Activated CD4-positive, alpha-beta T cell treated with anti-CD3 and anti-CD28 coated beads for 1 hour (primary cell): ENCODE measurements at places on chromosomes 2 and 18.
A peak's percentile ranks its signal among the peaks of the same experiment; 100 is the strongest.

DNA sequence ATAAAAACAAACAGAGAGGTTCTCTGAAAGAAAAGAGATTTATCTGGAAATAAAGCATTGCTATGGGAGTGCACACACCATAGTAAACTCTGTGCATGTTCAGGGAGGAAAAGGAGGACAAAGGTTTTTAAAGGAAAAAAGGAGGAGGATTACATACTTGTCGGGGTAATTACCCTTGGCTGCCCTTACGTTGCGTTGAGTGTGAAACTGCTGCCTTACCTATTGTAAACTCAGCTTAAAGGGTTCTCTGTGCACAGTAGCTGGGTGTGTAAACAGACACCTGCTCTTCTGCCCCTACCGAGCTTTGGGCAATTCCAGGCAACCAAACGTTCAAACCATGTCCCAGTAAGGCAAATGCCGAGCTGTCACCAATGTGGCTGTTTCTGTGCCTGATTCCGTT, 29.6 kb upstream of the PXDN start:
- DNase-seq: no peak

GRCh38 chr18:24913507-24914170, 438.3 kb downstream of the ZNF521 start:
- DNase-seq: no peak

DNA sequence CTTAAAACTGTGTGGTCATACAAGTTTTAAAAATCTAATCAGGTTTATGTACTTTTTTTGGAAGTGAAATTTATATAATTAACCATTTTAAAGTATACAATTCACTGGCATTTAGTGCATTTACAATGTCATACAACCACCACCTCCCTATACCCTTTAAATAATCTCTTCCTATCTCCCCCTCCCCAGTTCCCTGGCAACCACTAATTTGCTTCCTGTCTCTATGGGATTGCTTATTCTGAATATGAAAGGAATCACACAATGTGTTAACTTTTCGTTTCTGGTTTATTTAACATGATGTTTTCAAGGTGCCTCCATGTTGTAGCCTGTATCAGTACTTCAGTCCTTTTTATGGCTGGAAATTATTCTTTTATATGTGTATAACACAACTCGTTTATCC, 19.4 kb downstream of the CHMP3 start:
- no peak for DNase-seq

- DNase-seq: no peak
Measured at GRCh38 chr2:107376909-107377308, 449.8 kb upstream of the RGPD4 start.

DNA sequence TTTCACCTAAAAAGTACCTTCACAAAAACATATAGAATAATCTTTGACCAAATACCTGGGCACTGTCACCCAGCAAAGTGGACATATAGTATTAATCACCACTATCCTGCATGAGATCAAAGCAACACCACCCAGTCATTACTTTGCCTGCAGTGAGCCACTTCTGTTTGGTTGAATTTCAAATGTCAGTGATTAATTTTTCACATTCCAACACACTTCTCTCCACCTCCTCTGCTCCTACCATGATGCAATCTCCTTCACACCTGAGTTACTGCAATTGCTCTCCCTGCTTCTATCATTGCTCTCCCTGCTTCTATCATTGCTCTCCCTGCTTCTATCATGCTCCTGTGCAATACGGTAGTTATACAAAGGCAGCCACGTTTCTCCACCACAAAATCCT, 106.1 kb upstream of the NETO1 start:
- DNase-seq: no peak

- no peak for DNase-seq
Measured at GRCh38 chr2:127566576-127566975, 31.1 kb downstream of the MYO7B start.

DNA sequence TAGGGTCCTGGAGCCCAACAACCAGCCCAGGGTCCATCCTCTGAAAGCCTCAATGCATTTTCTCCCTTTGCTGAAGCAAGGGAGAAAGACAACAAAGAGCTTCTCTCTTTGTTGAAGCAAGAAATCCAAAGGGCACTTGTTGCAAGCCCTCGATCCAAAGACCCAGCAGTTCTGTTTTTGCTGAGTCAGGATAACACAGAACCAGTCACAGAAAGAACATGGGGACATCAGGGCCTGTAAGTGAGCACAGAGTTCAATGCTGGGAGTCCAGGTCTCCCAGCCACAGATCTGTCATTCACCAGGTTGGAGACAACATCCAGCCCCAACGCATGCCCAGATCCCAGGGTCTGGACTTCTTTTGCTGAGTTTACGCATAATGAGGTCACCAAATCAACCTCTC, 315.8 kb upstream of the KLHL29 start:
- DNase-seq: no peak

- peak; percentile 48 for DNase-seq
Measured at GRCh38 chr2:61793389-61793836, 60.4 kb downstream of the FAM161A start.

DNA sequence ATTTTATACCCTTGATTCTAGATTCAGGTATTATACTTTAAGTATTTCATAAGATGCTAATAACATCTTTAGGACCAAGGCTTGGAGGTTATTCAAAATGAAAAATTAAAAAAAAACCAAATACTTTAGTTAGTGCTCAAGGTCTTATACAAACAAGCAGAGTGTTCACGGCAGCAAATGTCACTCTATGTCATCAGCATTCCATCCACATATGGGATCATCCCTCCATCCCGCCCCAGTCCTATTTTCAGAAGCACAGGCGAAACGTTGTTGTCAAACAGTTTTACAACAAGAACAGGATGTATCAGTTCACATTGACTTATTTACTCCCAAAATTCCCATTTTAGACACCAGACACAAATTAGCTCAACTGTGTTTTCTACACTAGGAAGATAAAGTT, 83.7 kb downstream of the DSEL start:
- no peak for DNase-seq

DNA sequence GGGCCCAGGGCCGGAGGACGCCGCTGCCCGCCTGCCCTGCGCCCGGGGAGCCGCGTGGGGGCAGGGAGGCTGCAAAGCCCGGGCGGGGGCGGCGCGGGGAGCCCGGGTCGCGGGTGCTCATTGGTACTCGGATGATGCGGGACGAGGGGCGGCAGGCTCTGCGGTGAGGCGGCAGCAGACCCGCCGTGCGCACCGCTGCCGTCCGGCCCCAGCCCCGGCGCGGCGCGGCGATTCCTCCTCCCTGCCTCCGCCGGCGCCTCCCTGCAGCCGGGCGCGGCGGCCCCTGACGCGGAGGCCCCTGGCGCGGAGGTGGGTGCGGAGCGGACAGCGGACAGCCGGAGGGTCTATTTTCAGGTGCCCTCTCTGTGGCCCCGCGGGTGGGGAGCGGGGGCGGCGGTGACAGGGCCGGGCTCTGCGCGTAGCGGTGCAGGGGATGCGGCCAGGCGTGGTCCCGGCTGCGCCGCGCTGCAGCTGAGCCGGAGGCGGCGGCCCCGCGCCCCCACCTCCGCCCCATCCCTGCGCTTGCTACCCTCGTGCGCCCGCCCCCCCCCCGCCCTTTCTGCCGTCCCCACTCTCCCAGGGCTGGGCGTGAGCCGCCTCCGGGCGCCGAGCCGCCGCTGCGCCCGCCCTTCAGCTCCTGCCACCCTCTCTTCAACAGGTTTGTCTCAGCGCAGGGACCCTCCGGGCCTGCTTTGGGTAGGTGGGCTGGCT, 640 bp downstream of the SPTBN1 start:
- DNase-seq: no peak

DNA sequence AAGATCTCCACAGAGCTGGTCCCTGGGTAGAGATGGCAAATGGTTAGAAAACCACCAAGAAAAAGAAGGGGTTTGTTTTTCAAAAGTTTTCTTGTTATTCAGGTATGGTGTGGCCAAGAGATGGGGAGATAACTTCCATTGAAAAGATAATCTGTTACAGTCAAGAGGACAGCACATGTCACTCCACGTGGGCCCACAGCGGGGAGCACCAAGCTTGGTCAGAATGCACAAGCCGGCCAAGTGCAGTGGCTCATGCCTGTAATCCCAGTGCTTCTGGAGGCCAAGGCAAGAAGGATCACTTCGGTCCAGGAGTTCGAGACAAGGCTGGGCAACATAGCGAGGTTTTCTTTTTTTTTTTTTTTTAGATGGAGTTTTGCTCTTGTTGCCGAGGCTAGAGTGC, 6.0 kb upstream of the LCLAT1 start:
- no peak for DNase-seq

GRCh38 chr18:9989481-9989880, 75.7 kb downstream of the VAPA start:
- no peak for DNase-seq

GRCh38 chr2:62972601-62973000, 78.0 kb upstream of the OTX1 start:
- DNase-seq: no peak

DNA sequence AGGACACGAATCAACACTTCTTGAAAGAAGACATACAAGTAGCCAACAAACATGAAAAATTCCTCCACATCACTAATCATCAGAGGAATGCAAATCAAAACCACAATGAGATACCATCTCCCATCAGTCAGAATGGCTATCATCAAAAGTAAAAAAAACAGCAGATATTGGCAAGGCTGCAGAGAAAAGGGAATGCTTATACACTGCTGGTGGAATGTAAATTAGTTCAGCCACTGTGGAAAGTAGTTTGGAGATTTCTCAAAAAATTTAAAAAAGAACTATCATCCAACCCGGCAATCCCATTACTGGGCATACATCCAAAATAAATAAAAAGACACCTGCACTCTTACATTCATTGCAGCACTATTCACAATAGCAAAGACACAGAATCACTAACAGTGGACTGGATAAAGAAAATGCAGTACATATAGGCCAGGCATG, 78.7 kb downstream of the GRB14 start:
- DNase-seq: no peak

DNA sequence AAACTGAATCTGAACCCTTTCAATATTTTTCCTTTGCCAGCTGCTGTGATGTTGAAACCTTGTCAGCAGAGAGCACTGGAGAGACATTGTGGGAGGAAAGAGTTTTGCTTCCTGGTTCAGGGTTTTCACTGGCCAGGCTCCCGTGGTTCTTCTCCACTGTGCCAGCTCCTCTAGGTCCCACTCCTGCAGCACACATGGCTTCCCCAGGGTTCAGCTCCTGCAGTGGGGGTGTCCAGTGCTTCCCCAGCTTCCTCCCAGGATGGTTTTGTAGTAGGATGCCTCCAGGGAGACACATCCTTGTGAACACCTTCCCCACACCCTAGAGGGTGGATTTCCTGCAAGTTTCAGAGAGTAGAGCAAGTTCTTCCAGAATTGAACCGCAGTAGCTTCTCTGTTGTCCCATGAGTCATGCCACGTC, 24.0 kb upstream of the SULT1C3 start:
- no peak for DNase-seq

DNA sequence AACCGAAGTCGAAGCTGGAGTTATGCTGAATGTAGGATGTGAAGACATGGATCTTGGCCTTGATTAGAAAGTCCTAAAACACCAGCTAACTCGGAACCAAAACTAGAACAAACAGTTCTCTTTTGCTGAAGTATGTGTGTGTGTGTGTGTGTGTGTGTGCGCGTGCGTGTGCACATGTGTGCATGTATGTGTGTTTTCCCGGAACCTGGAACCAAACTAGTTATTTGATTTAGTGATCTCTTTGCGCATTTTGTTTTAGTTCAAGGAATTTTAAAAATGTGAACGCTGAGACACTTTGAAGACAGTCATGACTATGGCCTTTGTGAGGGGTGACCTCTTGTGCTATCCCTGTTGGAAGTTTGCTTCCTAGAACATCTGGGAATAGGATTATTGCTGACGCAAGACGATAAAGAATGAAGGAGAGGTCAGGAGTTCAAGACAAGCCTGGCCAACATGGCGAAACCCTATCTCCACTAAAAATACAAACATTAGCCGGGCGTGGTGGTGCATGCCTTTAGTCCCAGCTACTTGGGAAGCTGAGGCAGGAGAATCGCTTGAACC, 23.8 kb downstream of the FHL2 start:
- no peak for DNase-seq

DNA sequence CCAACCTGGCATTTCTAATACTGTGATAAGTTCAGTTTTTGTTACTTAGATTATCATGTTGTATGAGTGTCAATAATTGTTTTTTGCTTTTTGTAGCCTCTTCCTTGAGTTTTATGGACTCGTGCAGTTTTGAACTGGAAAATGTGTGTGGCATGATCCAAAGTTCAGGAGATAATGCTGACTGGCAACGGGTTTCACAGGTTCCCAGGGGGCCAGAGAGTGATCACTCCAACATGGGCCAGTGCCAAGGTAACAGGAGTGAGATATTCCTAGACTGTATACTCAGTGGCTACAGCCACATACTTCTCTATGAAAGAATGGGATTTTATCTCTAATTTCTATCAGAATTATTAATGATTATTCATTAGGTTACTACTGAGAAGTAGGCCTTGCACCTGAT, 18.2 kb downstream of the MEP1B start:
- DNase-seq: no peak

- no peak for DNase-seq
Measured at GRCh38 chr2:33370636-33371265, 105.7 kb upstream of the RASGRP3 start.

- no peak for DNase-seq
Measured at GRCh38 chr2:20652141-20652540, 1.2 kb upstream of the HS1BP3 start.

DNA sequence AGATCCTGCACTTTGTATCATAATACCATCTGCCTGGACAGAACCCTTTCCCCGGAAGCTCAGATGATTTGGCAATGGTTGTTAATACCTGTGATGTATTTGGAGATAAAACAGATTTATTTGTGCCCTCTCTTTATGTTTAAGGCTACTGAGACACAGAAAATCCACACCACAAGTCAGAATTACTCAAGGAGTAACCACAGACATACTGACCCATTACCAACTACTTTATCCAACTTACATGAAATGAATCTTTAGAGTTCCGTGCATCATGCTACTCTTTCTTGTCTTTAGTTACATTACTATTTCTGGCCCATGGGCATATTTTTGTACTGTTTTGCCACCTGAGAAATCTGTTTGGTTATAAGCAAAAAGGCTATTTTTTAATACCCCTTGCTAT, 384.0 kb downstream of the STK39 start:
- no peak for DNase-seq

DNA sequence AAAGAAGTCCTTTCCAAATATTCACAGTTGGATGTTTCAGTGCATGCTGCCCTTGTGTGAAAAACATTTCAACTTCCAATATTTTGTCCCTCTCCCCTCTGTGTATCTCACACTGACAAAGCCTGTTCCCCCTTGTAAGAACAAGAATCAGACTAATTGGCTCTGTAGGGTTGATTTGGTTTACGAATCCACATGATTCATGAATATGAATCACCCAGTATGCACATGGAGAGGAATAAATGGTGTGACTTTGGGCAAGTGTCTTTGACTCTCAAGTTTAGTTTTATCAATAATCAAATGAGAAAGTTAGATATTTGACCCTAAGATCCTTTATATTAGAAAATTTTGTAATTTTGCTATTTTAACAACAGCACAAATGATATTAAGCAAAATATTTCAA, 9.3 kb upstream of the CDH20 start:
- no peak for DNase-seq

DNA sequence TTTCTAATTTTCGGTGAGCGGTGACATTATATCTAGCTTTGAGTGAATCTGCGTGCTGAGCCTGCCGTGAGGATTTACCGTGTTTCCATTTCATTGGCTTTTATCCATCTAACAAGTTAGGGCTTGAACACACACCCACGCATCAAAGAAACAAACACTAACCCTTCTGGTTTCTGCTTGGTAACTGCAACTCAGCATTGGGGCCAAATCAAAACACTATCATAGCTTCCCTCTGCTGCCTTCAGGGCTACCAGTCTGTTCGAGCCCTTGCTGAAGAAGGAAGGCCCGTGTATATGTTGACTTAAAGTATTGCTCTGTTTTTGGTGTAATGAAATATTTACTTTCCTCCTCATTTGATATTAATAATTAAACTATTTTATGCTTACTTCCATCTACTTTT, 227.2 kb downstream of the PHLPP1 start:
- no peak for DNase-seq

- DNase-seq: no peak
Measured at GRCh38 chr2:23534771-23535170, 149.8 kb downstream of the KLHL29 start.
